ENCODE measurements at places on chromosomes 16 and 17.

- DNase-seq = no peak
These were observed 257 bp downstream of the SNAI3 start for GRCh38 chr16:88686062-88686438.

- DNase-seq = no peak
These were observed 20.1 kb upstream of the HYDIN start for GRCh38 chr16:71250461-71251235.

DNA sequence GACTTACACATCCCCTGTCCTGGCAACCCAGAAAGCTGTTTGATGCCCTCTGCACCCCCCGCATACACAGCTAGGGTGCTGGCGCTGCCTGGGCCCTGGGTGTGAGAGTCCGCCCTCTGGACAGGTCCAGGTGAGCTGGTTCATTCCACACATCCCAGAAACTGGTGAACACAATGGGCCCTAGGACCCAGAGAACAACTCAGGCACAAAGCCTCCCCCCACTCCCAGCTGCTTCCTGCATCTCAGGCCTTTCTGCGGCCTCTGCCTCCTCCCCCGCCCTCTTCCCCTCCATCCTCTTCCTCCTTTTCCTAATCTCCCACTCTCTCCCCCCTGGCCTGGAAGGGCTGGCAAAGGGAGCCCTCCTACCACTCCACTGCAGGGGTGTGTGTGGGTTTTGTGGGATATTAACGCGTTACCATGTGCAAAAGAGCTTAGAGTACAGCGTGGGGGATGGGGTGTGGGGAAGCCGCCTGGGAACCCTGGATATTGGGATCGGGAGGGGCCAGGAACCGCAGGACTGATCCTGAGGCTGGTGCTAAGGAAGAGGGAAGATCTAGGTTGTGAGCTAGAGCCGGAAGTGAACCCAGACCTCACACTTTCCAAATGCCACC lies 1.6 kb upstream of the PPP1R9B start:
- peak; percentile 88 for DNase-seq

DNA sequence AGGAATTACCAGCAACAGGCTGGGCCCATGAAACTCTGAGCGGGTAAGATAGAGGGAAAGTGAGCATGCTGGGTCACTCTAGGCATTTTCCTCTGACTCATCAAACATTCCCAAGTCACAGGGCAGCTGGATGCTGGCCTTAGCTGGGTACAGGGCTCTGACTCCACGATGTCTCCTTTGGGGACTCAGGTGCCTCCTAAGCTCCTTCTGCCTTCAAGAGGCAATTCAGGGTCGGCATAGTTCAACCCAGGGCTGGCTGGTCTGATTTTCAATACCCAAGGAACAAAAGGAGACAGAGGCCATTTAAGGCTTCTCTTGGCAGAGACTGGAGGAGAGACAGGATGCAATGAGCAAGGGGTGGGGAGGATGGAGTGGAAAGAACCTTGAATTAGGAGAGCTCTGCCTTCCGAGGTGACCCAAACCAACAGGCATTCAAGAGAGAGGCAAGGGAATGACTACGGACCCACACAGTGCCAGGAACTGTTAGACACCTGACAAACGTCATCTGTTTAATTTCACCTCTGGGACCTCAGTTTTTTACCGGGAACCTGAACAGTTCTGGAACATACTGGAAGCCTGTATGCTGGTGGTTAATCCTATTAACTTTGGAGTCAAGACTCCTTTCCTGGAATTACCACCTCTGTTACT lies 910 bp downstream of the WBP2 start:
- peak; percentile 73 for DNase-seq

GRCh38 chr16:11256661-11257130 lies 692 bp upstream of the SOCS1 start:
- no peak for DNase-seq
